Myocyte (in vitro differentiated cells): ENCODE measurements at places on chromosomes 16 and 17. TPM values are rescaled to one million over a fixed set of nuclear protein-coding genes. Genes with fewer than 3 reads are reported as not detected.

GRCh38 chr16:4696172-4696904 lies 3.0 kb downstream of the NUDT16L1 start:
- DNase-seq = no peak

DNA sequence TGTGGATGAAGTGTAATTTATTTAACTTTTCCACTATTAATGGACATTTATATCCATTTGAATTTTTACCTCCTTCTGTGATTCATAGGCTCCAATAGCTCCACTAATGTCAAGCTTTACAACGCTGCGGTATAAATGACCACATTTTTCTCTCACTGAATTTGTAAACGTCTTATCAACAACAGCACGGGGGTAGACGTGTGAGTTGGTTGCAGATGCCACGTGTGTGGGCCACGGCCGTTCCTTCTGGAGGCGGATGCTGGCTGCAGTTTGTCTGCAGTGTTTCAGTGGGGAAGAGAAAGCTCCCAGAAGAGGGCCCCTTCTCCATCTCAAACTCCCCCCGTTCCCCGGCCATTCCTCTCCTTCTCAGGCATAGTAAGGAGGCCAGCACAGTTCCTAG lies 68.2 kb upstream of the XYLT1 start:
- DNase-seq = no peak

Gene HBZ
- total RNA-seq = not detected in 2 replicates

Gene KRT14
- total RNA-seq = not detected in 2 replicates

Gene RHBDF1
- total RNA-seq = 92.1 and 103 TPM in 2 replicates

Gene UNK
- 12.7 and 23.6 TPM in 2 replicates for total RNA-seq

Gene P2RX1
- total RNA-seq = 0.21 and 1.6 TPM in 2 replicates

Gene RNU2-1
- not detected in 2 replicates for total RNA-seq

Gene KIF2B
- total RNA-seq = not detected in 2 replicates

Gene TMEM107
- 11.5 and 15.9 TPM in 2 replicates for total RNA-seq
